Bronchial smooth muscle cell (primary cell): ENCODE measurements at places on chromosomes 6 and 20. TPM values are rescaled to one million over a fixed set of nuclear protein-coding genes. Genes with fewer than 3 reads are reported as not detected.

The JPH2 gene
- under 0.01 TPM in 1 of 2 replicates, not detected in the other for total RNA-seq

The GLP1R gene
- total RNA-seq = not detected in 2 replicates

The GRM1 gene
- under 0.01 and 0.17 TPM in 2 replicates for total RNA-seq

The DLK2 gene
- 0.26 and 0.63 TPM in 2 replicates for total RNA-seq

The ANGPT4 gene
- not detected in 2 replicates for total RNA-seq

The SIRPB2 gene
- total RNA-seq = not detected in 2 replicates

The COL12A1 gene
- total RNA-seq = 258 and 261 TPM in 2 replicates

The MAFB gene
- total RNA-seq = 0.32 and 1.1 TPM in 2 replicates

The CRISP3 gene
- not detected in 2 replicates for total RNA-seq

The SMLR1 gene
- total RNA-seq = not detected in 2 replicates

The FAM83C gene
- total RNA-seq = not detected in 2 replicates

The GSTA3 gene
- 0.17 TPM in 1 of 2 replicates, not detected in the other for total RNA-seq

The GJA10 gene
- not detected in 2 replicates for total RNA-seq

The PCK1 gene
- not detected in 2 replicates for total RNA-seq

The LAMA2 gene
- 110 and 204 TPM in 2 replicates for total RNA-seq

The SEMG1 gene
- not detected in 2 replicates for total RNA-seq

The MCHR2 gene
- total RNA-seq = not detected in 2 replicates

The PHACTR3 gene
- total RNA-seq = not detected in 2 replicates

The ALDH8A1 gene
- total RNA-seq = 0.09 and 0.79 TPM in 2 replicates

The BIRC7 gene
- 0.32 TPM in 1 of 2 replicates, not detected in the other for total RNA-seq

The ATP6V1G2 gene
- 8.9 and 10.4 TPM in 2 replicates for total RNA-seq
